Naive thymus-derived CD8-positive, alpha-beta T cell (primary cell): ENCODE measurements at places on chromosomes 13 and 19.

DNA sequence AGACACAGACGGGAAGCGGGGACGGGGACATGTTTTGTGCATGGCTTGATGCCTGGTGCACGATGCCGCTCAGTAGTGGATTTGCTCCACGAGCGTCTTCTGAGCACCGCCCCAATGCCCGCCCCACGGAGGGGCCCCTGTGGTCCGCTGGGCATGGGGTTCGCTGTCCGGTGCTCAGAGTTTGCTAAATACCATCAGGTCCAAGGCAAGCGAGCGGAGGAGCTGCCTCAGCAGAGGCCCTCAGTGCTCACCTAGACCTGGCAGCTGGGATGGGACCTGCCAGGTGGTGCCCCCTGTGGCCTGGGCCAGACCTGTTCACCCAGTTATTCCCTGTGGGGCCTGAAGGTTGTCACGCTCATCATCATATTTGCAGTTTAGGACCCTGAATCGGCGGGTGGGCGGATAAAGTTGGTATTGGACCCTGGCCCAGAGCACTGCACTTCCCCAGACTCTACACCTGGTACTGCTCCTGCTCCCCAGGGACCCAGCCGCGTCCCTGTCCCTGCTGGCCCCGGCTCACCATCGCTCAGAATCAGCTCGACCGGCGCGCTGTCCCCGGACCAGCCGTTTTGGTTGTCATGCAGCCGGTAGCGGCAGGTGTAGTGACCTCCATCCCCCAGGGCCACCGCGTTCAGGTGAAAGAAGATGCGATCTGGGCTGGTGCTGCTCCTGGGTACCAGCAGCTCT is 2.3 kb downstream of the A1BG start:
- no peak for DNase-seq

DNA sequence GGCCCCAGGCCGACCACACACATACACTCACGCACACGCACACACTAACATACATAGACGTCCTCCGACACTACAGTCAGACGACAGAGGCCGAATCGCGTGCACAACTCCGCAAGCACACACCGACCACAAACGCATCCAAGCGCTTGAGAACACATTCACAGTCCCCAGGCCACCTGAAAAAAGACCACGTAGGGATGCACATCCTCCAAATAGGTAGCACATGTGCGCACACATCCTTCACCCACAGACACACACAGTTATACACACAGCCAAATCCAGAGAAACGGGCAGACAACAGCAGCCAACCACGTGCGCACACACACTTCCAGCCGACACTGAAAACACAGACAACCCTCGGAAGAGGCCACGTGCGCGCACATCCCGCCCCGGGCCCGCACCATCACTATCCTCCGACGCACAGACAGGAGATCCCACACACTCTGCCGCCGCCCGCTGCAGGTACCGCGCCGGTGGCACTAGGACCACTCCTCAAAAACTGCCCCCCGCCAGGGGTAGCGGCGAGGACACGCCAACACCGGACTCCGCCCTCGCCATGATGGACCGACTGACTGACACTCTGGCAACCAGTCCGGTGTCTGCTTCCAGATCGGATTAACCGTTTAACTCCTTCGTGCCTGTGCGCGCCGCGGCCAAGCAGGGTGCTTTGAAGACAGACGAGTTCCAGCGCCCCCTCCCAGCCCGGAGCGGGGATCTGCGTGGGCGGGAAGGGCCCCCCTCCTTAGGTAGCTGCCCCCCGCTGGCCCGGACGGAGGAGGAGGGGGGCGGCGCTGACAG is 493 bp upstream of the PDE4A start:
- peak; percentile 37 for DNase-seq

- no peak for DNase-seq
These were observed 796.9 kb downstream of the SLITRK1 start for GRCh38 chr13:83085186-83085900.

DNA sequence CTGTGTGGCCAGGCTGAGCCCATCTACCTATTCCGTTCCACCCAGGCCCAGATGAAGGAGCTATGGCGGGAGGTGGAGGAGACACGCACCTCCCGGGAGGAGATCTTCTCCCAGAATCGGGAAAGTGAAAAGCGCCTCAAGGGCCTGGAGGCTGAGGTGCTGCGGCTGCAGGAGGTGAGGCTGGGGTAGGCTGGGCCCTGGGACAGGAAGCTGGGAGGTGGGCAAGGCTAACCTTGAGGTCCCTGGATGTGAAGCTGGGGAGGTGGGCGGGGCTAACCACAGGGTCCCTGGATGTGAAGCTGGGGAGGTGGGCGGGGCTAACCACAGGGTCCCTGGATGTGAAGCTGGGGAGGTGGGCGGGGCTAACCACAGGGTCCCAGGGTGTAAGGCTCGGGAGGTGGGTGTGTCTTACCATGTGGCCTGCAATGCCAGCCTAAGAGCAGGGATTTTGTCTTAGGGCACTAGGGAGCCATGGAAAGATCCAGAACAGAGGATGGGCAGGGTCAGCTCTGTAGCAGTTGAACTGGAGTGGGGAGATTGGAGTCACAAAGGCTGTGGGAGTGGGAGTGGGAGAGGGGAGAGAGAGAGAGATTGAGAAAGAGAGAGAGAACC is 36.9 kb downstream of the KCNC3 start:
- DNase-seq = no peak
